ENCODE measurements at places on chromosomes 7 and 10.

GRCh38 chr7:152054367-152055230 is 29.1 kb downstream of the GALNT11 start:
- peak; percentile 47 for DNase-seq

- DNase-seq, result peak; percentile 30
Observed at GRCh38 chr7:80896906-80897598, 21.8 kb downstream of the SEMA3C start.

DNA sequence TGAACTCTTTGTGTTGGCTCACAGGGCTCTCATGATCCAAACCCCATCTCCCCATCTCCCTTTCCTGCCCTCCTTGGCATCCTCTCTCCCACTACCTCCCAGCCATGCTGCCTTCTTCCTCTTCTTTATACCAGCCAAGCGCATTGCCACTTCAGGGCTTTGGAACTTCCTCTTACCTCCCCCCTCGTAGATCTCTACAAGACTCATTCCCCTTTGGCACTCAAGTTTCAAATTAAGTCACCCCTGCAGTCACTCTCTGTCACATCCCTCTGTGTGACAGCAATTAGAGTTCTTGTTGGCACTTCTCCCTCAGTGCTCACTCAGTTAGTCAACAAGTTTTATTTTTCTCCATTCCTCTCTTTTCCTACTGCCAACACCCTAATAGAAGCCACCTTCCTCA is 20.8 kb upstream of the NRP1 start:
- DNase-seq, result no peak

- DNase-seq, result peak; percentile 93
Observed at GRCh38 chr10:44723619-44724325, 187.4 kb upstream of the TMEM72 start.

DNA sequence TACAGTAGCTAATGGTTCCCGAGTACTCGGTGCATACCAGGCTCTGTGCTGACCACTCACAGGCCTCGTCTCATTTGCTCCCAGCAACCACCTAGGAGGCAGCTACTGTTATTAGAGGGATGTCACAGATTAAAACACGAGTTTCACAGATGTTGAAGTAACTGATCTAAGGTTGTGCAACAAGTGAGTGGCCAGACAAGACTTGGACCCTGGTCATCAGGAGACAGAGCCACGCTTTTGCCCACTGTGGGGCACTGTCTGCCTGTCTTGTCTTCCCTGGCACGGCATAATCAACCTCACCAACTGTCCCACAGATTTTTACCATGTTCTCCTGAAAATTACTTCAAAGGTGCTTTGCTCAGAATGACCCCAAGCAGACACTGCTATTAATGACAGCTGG is 111.6 kb upstream of the HABP2 start:
- DNase-seq, result no peak

GRCh38 chr7:17150018-17150417 is 148.4 kb upstream of the AHR start:
- DNase-seq, result no peak

DNA sequence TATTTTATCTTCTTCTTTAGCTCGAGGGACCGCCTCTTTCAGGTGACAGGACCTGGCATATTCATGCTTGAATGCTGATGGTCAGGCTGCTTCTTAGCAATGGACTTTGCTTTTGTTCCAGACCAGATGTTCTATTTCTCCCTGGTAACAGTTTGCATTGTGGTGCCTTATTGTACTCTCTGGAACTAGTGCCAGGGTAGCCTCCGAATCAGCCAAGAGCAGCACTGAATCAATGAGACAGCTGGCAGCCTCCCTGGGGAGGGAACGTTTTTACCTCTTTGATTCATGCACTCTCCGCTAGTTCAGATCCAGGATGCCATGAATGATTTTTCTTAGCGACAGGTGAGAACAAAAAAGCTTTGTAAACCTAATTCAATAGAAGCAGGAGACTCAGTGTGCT is 54.1 kb upstream of the NXPH1 start:
- DNase-seq, result no peak

DNA sequence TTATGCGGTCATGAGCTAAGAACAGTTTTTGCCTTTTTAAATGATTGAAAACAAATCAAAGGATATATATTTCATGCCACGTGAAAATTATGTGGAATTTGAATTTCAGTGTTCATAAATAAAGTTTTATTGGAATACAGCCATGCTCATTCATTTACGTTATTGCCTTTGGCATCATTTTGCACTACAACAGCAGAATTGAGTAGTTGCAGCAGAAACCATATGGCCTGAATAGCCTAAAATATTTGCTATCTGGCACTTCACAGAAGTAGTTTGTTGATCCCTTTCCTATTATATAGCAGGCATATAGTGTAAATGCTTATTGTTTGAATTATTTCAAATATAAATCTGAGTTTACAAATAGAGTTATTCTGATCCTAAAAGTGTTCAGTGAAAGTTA is 59.7 kb downstream of the AUTS2 start:
- no peak for DNase-seq

- DNase-seq, result no peak
Observed at GRCh38 chr10:76278811-76279460, 847.5 kb downstream of the LRMDA start.

GRCh38 chr7:22879280-22879679 is 56.6 kb upstream of the TOMM7 start:
- no peak for DNase-seq

GRCh38 chr10:15363031-15363430 is 8.1 kb downstream of the FAM171A1 start:
- DNase-seq, result peak; percentile 63

- DNase-seq, result no peak
Observed at GRCh38 chr10:91350651-91351081, 59.5 kb upstream of the HECTD2 start.

DNA sequence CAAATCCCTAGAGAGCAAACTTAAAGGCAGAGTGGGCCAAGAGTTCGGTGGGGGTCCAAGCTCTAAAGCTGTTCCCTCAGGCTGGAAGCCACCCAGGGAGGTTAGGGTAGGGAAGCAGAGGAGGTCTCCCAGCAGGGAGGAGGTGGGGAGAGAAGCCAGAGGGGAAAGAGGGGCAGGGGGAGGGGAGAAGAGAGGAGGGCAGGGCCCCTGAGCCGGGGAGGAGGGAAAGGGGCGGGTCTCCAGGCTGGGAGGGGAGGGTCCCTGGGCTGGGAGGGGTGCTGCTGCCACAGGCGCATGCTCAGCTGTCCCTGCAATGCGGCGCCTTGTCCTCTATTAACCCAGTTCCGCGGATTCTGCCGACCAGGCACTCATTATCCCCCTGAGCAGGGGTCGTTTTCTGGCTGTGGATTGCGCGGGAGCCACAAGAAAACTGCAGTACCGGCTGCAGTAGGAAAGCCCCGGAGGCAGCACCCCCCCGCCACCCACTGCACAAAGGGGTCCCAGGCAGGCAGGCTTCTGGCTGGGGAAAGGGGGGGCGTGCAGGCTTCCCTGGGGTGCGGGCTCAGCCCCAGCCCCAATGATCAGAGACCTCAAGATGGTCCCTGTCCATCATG is 49.3 kb downstream of the CAMK2B start:
- no peak for DNase-seq

DNA sequence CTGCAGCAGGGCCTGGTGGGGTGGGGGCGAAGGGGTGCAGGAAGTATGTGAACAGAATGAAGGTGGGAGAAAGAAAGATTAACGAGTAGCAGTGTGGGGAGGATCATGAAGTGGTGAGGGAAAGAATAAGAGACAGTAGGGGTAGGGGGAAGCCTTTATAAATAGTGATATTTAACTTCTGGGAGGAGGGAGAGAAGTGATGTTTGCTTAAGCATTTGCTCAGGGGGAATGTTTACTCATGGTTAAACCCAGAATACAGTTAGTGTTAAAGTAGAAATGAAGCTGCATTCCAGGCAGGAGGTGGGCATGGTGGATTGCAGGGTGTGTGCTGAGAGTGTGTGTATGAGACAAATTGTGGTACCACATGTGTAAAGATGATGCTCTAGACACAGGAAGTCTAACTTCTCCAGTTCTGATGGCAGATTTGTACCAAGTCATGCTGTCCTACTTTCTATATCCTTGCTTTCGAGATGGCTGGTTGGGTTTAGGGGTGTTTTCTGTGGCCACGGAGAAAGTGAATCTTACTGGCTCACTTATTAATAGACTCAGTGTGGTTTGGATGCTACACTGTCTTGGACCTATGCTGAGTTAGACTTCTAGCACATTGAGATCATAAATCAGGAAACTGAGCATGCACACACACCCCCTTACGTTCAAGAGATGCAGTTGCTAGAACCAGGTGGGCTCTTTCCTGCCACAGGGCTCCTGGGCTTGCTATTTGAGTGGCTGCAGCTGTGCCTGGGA is 10.6 kb upstream of the DNMBP start:
- DNase-seq, result no peak

DNA sequence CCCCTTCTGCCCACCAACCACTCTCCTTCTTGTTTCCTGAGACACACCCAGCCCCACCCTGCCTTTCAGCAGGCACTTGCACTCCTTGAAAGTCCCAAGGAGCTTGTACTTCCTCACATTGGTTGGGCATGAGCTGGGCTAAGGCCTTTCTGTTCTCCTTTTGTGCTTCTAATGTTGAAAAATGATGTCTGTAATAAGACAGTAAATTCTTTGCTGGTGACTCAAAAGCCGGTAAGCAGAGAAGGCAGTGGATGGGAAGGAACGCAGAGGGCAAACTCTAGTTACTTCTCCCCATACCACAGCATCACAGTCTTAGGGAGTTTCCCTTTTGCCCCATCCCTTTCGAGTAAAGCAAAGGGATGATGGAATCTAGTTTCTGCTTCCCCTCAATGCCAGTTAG is 185.6 kb downstream of the PLXNA4 start:
- peak; percentile 37 for DNase-seq

DNA sequence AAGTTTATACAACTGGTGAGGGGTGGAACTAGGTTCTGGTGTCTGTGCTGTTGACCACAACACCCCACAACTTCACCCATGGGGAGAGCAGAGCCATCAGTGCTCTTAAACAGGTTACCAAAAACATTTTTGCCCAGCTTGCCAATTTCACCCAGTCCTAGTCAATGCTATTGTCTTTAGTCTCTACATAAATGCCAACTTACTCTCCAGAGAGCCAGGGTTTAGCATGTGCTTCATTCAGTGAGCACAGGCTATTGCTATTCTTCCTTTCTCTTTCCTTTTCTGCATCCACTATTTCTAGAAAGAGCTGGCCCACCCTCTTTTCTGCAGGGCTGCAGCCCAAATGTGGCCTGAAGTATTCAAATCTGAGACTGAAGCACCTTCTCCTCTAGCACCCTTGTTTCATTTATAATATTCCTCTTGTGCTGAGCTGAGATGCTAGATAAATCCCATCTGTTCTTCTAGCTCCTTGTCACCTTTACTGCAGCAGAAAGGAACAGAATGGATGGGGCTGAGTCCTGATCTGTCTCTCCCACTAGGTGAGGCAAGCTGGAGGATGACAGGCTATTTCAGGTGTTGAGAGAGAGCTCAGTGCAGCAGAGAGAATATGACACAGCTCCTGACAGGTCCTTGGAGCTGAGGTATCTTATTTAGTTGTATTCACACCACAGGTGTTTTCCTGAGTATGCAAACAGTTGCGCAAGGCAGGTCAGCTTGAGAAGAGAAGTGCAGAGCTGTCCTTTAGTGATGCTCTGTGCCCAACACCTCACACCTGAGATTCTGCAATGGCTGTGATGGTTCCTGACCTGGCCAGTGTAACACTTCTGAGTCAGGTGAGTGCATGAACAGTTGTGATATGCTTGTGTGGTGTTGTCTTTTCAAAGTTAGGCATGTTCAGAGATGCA is 819.2 kb downstream of the CCSER2 start:
- DNase-seq, result no peak

- DNase-seq, result no peak
Observed at GRCh38 chr10:101166430-101166829, 35.3 kb downstream of the TLX1 start.

- DNase-seq, result peak; percentile 36
Observed at GRCh38 chr7:20407585-20408466, 77.1 kb downstream of the ITGB8 start.

DNA sequence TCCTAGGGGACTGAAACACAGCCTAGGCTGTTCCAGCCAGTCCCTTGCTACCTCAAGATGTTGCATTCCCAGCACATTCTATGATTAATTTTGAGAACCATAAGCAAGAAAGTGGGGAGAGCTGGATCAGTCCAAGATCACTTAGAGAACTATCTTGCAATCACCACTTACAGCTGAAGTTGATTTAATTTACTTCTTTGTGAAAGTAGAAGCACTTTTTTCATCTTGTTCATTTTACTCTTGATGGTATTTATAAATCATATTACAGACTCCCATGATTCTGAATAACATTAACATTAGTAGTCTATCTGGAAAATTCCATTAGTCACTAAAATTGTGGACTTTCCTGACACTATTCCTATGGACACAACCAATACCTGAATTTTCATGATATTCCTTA is 118.5 kb downstream of the ETV1 start:
- no peak for DNase-seq

DNA sequence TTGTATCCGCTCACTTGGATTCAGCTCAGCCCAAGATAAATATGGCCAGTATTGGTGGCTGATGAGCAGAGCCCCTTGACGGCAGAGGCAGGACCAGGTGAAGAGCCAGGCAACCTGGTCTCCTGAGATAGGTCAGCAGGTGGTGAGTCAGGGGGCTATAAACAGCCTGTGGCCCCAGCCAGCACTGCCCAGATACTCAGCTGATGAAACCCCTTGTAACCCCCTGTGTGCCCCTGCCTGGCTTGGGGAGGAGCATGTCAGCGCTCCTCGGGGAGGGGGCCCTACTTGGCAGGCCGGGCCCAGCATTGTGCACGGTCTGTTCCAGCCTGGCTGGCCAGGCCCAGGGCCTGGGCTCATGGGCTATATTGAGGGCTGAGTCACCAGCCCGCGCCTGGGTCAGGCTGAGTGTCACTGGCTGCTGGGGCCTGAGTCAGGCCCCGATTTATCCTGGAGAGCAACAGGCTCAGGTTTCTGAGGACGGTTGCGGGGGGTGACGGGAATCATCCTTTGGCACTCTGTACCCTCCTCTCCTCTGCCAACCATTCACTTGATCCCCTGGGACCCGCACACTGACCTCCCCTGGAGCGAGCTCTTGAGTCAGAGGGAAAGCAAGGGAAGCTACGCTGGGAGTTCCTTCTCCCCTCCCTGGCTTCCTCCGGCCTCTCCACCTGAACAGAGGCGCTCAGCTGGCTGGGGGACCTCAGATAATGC is 2.8 kb upstream of the FLNC start:
- peak; percentile 85 for DNase-seq

DNA sequence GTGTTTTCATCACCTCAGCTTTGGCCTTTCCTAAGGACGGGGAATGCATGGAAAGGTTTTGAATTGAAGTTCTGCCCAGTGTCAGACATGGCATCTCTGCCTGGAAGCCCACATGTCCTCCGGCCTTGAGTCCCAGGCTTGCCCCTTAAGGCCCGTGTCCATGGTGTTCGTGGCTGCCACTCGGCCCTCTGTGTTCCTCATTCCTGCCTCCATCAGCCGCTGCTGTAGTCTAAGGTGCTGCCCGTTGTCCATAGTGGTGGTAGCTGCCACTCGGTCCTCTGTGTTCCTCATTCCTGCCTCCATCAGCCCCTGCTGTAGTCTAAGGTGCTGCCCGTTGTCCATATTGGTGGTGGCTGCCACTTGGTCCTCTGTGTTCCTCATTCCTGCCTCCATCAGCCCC is 180.7 kb upstream of the SHH start:
- no peak for DNase-seq

DNA sequence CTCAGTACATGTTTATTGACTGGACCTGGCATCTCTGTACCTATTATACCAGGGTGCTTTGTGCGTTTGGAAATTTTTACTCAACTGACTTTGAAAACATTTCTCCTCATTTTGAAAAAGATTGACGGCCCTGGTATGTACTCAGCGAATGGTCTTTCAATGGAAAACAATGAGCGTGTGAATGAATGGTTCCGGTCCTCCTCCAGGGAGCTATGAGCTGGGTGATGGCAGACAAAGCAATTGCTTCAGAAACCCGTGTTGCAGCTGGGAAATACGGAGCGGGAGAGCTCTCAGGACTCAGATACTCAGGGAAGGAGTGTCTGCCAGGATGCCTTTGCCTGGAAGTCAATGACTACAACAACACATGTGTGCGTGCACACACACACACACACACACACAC is 125.9 kb downstream of the PAXIP1 start:
- DNase-seq, result no peak

Data from ELR (cell line).